ENCODE measurements at places on chromosomes 5 and 9. TPM values are rescaled to one million over a fixed set of nuclear protein-coding genes. Genes with fewer than 3 reads are reported as not detected.

CBY3 gene
- total RNA-seq = not detected

ZNF346 gene
- 12.9 TPM for total RNA-seq

MARCHF11 gene
- not detected for total RNA-seq

C9orf50 gene
- total RNA-seq = not detected

PCDH12 gene
- 5.9 TPM for total RNA-seq

SLC25A48 gene
- 0.27 TPM for total RNA-seq

PCDHB16 gene
- 4.4 TPM for total RNA-seq

SOX30 gene
- 0.19 TPM for total RNA-seq

DNA sequence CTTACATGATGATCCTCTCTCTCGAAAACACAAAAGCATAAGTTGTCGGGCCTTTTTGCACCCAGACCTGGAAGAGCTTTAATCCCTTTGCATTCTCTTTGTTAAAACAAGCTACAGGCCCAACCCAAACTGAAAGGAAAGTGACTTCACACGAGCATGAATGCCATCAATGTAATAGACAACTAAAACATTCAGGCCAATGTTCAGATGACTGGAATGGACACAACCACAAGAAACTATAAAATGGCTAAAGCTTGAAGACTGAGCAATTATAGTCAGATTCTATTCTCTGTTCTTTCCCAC lies 45.5 kb downstream of the RFX3 start:
- ATAC-seq = no peak

DNA sequence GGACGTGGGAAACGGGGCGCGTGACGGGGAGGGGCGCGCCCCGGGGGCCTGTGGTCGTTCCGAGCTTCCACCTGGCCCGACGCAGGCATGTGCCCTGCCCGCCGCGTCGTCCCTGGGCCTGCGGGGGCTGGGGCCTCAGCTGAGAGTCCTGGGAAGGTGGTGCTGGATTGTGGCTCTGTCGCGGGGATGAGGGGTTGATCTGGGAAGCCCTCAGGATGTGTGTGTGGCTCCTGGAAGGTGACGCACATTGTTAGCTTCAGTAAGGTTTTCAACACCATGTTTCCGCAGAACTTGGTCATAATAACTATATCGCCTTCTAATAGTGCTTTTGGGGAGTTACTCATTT lies 589.1 kb downstream of the MTRR start:
- ATAC-seq = no peak

DNA sequence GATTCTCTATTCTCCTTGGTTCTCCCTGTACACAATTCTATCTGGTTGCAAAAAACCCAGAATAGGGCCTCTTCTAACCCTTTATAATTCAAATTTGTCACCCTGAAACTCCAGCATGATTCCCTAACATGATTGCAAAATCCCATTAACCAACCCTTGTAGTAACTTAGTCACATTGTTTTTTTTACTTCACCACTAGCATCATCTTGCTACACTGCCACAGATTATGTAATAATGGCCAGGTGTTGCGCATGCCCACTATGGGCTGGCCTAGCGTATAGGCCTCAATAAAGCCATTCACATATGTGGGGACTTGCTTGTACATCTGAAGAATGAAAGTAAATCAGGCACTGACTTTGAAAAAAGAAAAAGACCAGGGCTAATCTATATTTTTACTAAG lies 25.7 kb downstream of the FAM170A start:
- no peak for ATAC-seq

DNA sequence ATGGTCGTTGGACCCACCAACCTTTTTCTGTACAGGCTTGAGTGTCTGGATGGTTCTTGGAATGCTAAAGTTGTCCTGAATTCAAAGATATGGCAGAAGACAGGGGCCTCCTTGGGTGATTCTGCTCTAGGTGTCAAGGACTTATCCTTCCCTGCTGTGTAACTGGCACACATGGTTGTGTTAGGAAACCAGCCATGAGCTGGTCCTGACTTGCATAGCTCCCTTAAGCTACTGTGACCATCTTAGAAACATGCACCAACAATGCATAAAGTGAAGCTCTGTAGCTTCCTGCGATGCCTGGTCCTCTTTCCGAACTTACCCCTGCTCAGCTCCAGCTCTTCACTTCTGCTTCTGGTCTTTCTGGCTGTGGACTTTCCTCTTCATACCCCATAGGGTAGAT lies 224.6 kb downstream of the TLE4 start:
- ATAC-seq = no peak

DNA sequence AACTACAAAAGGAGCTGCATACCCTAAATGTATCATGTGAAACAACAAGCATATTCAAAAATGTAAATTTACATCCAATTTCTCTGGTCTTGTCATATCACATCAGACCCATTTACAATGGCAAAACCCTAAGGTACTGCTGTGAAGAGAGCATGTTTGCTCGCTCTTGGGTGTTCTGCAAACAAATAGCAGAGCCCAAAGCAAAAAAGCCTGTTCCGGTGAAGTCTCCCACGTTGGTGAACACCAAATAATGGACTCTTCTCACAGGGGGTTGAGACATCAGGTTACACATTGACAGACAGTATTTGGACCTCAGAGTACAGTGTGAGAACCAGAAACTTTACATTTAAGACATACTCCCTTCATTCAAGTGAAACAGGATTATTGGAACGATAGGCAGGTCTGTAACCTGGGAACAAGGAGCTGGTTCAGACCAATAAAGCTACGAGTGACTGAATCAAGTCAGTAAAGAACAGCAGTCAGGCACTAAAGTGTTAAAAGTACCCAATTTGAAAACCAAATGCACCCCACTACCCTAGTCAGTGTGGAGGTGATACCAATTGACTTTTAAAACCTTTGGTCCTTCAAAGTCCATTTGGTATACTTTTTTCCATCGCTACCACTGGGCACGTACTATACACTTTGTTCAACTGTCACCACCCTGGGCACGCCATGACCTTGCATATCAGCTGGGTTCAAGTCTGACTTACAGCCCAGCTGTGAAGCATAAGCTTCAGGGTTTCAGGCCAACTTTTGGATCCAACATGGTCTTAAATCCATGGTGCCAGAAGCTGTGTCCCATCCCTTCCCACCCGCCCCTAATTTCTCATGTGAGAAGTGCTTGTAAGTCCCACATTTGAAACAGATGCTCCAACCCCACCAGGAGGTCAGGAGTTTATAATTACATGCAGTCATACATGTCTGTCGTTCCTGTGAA lies 36.4 kb downstream of the ETF1 start:
- ATAC-seq = no peak

- ATAC-seq = no peak
Measured at GRCh38 chr9:137296670-137297664, 5.1 kb downstream of the NRARP start.

DNA sequence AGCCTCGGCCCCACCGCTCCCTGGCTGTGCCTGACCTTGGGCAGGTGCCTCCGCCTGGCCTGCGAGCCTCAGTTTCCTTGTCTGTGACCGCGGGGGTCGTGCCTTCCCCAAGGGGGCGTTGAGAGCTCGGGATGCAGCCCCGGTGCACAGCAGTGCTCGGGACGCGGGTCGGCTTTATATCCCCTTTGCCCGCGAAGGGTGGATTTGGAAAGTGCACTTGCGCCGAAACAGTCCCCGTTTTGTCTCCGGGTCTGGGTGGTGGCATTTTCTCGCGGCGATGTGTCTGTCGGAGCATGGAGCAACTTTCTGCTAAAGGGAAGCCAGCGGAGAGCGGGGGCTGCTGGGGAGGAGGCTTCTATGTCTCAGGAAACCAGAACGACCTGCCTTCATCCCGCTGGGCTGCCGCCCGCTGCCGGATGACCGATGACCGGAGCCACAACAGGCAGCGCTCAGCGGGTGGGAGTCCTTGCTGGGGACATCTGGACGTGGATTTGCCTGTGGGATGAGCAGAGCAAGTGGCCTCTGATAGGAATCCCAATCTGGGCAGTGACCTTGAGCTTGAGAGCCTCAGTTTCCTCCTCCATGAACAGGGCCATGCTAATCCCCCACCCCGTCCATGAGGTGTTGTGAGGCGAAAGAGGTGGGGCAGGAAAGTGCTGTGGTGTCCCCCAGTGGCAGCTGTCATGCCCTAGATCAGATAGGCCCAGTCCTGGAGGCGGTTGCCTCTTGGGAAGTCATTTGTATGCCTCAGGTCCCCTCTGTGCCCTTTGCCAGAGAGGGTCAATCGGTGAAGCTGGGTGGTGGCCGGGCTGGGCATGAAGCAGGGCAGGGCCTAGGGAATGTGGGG lies 651 bp downstream of the HRH2 start:
- no peak for ATAC-seq

DNA sequence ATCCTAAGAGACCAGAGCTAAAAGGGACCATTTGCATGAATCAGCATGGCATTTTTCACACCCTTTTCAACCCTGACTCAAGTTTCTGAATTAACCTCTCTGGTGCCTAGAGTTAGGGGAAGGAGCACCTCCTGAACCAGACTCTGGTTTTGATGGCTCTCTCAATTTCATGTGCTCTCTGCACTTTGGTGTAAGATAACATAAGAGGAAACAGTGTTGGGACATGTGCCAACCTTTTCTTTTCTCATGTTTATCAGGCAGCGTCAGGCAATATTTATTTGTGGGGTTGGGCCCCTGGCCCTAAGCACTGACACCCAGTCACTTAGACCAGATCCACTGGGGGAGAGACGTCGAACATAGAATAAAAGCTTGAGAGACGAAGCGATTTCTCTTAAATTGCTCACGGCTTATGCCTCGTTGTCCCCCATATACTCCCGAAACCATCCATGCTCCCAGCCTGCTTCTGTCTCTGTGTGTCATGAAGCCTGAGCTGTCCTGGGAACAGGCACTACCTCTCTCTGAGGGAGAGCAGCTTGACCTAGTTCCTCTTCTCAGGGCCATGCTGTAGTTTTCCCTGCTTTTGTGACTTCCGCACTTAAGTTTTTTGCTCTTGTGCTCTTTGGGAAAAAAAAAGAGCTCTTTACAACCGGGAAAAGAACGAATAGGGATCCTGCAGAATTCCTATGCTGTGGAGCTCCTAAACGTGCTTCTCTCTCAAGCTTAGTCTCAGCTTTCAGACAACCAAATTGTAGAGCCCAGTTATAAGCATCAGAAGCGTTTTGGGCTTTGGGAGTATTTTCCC lies 195.7 kb downstream of the NR3C1 start:
- no peak for ATAC-seq

- peak; percentile 44 for ATAC-seq
Measured at GRCh38 chr5:172093965-172094364, 87.5 kb upstream of the FBXW11 start.

- peak; percentile 82 for ATAC-seq
Measured at GRCh38 chr5:147310059-147310704, 75.4 kb downstream of the STK32A start.

DNA sequence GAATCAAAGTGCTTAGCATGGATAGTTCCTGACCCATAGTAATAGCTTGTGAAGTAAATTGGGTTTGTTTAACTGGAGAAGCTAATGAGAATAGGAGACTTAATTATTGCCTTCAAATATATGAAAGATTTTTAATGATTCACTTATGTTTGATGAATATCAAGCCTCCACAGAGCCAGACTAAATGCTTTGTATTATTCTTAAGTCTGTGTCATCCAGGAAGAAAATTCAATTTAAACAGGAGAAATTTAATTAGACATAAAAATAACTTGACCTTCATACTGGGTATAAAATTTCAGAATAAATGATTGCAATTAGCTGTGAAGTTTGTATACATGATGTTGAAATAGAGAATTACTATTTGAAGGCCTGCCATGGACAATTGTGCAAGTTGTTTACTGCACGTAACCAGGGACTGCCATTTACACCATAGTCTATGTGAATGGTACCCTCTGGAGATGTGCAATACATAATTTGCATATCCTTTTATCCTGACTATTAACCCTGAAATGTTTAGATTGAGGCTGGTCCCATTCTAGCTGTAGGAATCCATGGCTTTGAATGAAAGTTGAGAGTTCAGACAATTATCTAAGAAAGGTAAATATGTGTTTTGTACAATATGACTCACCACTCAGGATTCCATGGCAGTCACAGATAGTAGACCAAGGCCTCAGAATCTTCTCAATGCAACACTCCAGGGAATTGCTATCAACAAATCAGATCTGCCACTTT lies 133.5 kb upstream of the IL12B start:
- no peak for ATAC-seq

- ATAC-seq = no peak
Measured at GRCh38 chr5:155649666-155650065, 636.1 kb downstream of the KIF4B start.

GRCh38 chr5:83029912-83030311 lies 47.3 kb downstream of the TMEM167A start:
- peak; percentile 28 for ATAC-seq

DNA sequence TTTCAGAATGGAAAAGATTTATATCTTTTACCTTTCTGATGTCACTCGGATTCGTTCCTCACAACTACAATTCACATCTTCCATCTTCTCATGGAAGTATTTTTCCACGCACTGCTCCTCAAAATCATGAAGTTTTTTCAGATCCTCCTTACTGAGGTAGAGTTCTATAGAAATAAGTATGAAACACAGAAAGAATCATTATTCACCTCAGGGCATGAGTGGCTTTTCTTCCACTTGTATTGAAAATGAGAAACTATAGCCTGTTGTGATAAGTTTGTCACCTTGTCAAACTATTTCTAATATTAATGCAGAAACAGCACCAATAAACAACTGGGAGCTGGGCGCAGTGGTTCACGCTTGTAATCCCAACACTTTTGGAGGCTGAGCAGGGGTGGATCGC lies 116.0 kb downstream of the TRPM6 start:
- no peak for ATAC-seq

- no peak for ATAC-seq
Measured at GRCh38 chr9:116336133-116336862, 182.7 kb downstream of the PAPPA start.

- no peak for ATAC-seq
Measured at GRCh38 chr9:92740969-92741368, 23.7 kb downstream of the BICD2 start.

DNA sequence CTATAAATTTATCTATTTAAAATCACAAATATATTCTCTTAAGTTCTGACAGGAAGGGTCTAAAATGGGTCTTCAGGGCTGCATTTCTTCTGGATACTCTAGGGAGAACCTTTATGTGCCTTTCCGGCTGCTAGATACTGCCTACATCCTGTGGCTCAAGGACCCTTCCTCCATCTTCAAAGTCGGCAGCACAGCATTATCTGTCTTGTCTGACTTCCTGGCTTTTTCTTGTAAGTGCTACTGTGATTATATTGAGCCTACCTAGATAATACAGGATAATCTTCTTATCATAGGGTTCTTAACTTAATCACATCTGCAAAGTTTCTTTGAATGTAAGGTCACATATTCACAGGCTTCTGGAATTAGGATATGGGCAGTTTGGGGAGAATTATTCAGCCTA lies 943.8 kb upstream of the TYRP1 start:
- no peak for ATAC-seq

DNA sequence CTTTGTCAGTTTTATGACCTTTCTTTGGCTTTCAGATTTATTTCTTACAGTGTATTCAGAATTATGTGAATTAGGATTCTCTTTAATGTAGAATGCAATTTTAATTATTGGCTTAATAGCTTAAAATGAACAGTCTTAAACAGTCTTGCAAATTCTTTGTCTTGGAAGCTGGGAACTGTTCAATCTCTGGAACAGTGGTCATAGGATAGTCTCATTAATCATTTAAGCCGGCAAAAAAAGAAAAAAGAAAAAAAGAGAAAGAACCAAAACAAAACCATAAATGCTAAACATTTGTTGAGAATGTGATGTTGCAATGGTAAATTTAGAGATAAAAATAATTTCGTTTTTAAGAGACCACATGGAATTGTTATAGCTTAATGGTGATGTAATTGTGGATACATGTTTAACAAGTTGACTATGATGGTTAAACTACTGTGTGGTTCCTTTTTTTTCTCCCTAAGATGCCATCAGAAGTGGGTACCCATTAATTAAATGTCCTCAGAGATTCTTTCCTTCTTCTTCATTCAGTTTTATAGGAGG lies 61.6 kb downstream of the NNT start:
- no peak for ATAC-seq

GRCh38 chr9:134028575-134029247 lies 3.4 kb downstream of the BRD3OS start:
- ATAC-seq = no peak

All from gastroesophageal sphincter (tissue), 4 donors.